ENCODE measurements at places on chromosomes 2 and 18.

DNA sequence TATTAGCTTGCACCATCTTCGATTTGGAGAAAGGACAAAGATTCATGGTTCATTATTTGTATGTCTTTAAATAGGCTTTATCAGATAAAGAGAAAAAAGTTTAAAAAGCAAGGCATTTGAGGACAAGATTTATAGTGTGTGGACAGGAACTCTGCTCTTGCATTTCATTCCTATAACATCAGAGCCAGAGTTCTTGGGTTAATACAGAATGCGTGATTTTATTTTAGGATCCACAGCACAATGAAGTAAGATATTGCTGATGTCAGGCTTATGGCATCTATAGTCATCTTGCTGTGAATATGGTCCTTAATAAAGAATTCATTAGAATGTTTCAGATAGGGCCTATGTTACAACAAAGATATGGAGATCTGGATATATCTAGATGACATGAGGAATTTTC, 19.7 kb downstream of the RASGRP3 start:
- DNase-seq: no peak

DNA sequence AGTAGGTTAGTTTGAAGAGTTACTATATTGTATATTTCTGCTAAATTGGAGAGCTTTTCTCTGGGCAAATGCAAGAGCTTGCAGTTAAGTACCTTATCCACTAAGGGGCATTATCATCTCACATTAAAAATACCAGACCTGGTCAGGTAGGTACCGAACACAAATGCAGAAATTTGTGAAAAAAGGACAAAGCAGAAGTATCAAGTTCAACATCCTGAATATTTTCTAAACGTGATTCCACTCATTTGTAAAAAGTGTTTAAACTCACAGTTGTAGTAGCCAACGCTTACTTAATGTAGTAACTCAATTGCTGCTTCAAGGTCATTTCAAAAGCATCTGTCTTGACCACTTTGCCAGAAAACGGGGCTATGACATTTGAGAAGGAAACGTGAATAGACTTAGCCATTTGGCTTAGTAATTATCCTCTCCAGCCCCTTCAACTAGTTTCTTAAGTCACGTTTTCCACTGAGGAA, 52.1 kb downstream of the CYRIA start:
- no peak for DNase-seq

- no peak for DNase-seq
These were observed 57.4 kb upstream of the ACKR3 start for GRCh38 chr2:236512267-236512666.

- no peak for DNase-seq
These were observed 101.0 kb upstream of the ZNF236 start for GRCh38 chr18:76721207-76721996.

DNA sequence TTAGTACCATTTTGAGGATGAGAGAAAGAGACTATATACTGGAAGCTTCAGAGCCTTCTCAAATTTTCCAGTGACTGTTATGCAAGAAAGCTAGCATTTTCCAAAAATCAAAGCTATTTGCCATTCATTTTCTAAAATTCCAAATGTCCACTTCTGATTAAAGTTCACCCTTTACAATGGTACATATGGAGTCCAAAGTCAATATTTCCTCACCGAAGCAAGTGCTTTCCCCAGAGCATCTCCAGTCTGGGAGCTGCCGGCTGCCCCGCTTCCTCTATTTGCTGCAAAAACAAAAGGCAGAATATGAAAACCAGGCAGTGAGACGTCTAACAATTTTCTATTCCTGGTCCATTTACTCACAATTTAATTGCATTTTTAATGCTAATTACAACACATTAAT, 302.0 kb upstream of the CCDC68 start:
- no peak for DNase-seq
